ENCODE measurements at places on chromosomes 7 and 10.

- no peak for DNase-seq
These were observed 20.4 kb downstream of the PTPRN2 start for GRCh38 chr7:158567153-158567603.

GRCh38 chr10:122304054-122304579 is 33.0 kb downstream of the BTBD16 start:
- no peak for DNase-seq

GRCh38 chr10:112960151-112960681 is 10.2 kb downstream of the TCF7L2 start:
- no peak for DNase-seq

- no peak for DNase-seq
These were observed 86.4 kb upstream of the SAMD8 start for GRCh38 chr10:75024971-75025523.

DNA sequence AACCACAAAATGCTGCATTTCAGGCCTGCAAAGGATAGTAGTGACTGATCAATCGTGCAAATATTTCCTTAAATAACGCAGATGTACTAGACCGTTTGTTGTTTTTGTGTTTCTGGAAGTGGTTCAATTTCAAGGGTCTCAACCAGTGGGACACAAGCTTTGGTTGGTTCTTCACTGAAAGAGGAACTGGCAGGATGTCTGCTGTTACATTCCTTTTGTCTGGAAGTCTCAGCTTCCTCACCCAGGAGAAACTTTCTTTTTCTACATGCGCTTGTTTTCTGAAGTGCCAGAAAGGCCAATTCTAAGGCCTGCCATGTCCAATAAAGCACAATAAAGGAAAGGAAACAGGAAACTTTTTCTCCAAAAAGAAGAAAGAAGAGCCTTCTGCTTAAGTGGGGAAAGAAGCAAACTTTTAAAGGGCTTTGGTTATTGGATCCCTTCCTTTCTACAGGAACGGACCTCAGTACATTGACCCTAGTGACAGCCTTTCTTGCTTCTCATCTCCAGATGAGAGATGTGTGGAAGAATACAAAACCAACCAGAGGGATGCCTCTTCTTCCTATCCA is 4.1 kb downstream of the DKK1 start:
- no peak for DNase-seq

- DNase-seq: peak; percentile 24
These were observed 51.8 kb upstream of the MRLN start for GRCh38 chr10:59805014-59805413.

GRCh38 chr7:128157906-128158305 is 83.2 kb upstream of the LEP start:
- no peak for DNase-seq

DNA sequence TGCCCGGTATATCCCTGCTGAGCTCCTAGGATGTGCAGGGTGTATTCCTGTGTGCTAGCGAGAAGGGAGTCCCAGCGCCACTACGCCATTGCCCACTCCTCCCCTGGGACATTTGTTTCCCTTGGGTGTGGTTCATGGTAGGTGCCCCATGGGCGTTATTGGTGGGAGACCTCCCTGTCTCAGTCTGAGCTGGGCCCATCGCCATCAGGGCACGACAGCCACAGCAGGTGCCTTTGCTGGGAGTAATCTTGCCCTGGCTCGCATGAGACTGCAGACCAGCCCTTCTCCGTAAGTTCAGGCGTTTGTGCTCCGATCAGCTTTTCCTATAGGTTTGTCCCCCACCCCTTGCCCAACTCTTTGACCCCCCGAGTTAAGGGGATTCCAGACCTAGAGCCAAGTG is 137.3 kb upstream of the SH2B2 start:
- DNase-seq: no peak

DNA sequence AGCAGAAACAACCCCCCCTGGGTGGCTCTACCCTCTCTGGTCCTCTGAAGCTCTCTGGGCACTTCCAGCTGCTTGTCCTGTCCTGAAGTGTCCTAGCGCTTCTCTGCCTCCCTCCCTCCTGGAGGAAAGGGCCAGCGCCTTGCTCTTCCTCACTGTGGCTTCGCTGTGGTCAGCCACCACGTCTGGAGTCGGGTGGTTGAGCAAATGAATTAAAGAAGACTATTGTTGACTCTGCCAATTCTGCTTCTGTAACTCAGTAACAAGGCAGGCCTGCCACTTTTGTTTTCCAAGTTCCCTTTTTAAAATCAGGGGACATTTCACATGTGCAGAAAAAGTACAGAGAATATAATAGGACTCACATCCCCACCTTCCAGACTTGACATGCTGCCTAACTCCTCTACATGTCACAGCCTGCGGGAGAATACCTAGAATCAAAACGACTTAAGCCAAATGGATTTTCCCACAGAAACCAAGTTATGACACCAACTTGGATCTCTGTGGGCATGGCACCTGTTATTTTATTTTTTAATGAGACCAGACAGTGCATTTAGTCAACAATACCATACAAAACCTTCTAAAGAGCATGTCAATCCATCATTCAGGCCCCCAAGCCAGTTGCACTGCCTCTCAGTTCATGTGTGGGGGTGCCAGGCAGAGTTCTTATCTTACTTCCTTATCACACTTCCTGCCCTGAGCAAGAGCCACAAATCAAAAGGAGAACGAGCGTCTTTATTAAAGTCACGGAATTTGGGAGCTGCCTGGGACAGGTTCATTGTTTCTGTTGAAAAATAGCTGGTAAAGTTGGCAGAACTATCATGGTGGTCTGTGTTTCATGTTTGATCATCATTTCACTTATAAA is 6.8 kb downstream of the FFAR4 start:
- DNase-seq: no peak

DNA sequence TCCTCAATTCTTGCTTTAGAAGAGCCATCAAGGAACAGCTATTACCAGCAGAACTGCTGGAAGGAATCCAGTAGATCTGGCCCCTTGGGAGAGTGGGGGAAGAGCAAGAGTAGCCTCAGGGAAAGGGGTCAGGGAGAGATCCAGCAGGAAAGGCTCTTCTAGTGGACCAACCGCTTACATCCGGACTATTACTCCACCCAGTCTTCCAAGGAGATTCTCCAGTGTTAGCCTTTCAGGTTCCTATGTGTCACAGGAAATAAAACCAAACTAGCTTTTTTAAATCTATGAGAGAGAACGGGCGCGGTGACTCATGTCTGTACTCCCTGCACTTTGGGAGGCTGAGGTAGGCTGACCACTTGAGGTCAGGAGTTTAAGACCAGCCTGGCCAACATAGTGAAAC is 34.3 kb downstream of the TET1 start:
- no peak for DNase-seq

DNA sequence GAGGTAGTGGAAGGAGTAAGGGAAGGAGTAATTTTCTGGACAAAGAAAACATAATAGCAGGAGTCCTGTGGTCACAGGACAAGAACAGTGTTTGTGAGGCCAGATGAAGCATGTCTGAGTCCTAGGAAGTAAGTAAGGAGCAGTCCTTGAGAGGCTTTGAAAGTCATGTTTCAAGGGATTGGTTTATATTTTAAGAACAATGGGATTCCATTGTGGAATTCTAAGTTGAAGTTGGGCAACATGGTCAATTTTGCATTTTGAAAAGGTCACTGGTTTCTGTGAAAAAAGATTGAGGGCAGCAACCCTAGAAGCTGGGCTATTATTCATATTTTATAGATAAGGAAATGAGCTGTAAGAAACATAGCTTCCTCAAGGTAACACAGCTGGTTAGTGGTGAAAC is 10.8 kb upstream of the SLC25A28 start:
- no peak for DNase-seq

GRCh38 chr7:151086802-151087244 is 548 bp downstream of the AGAP3 start:
- peak; percentile 38 for DNase-seq

GRCh38 chr7:67512481-67512880 is 515.8 kb downstream of the TYW1 start:
- no peak for DNase-seq

DNA sequence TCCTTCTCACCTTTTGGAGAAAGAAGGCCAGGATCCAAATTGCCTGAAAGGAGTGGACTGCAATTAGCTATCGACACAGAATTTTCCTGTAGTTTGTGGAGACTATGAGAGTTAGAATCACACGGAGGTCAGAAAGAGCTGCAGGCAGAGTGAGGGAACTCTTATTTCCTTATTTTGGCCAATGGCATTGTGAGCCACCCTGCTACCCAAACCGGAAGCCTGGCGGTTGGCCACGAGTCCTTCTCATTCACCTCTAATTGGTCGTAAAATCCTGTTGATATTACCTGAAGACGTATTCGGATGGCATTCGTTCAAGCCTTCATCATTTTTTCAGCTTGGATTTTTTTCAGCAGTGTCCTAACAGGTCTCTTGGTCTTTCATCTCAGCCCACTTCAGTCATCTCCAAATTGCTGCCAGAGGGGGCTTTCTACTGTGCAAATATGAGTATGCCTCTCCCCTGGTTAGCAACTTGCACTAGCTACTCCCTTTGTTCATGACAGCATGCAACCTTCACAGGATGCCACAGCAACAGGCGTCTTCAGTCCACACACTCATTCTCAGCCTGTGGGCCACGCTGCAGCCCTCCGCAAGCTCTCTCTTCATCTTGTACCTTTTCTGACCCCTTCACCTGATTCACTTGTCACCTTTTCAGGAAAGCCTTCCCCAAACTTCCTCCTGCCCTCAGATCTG is 66.9 kb downstream of the GATA3 start:
- no peak for DNase-seq

- DNase-seq: no peak
These were observed 329.4 kb upstream of the ZNF32 start for GRCh38 chr10:43978091-43978490.

- no peak for DNase-seq
These were observed 280.6 kb downstream of the GFRA1 start for GRCh38 chr10:115992236-115992986.

- no peak for DNase-seq
These were observed 27.5 kb downstream of the PVRIG start for GRCh38 chr7:100247152-100247757.

DNA sequence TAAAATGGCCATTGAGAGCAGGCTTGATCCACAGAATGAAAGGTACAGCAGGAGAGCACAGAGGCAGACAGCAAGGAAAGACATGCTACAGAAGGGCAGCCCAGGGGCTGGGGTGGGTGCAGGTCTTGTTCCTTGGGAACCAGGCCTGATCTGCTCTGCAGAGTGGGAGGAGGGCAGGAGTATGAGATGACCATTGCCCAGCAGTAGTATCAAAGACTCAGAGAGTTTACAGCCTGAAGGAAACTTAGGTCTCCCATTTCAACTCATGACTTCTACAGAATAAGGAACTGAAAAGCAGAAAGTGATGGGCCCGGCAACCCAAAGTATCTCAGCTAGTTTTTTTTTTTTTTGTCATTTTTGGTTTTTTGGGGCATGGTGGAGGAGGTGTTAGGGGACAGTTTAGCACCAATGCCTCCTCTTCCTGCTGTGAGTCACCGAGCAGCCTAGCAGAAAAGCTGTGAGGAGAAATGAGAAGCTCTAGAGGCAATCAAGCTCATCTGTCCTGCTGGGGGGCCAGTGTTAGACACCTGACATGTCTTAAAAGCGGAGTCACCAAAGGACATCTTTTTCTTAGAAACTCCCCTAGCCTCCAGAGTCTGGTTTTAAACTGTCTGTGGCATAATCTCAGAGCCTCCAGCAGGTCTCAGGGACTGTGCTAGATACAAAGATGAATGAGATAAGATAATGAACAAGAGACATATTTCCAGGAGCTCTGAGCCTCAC is 34.3 kb upstream of the HERPUD2 start:
- DNase-seq: peak; percentile 17

- DNase-seq: no peak
These were observed 546 bp upstream of the HOXA3 start for GRCh38 chr7:27152816-27153442.

DNA sequence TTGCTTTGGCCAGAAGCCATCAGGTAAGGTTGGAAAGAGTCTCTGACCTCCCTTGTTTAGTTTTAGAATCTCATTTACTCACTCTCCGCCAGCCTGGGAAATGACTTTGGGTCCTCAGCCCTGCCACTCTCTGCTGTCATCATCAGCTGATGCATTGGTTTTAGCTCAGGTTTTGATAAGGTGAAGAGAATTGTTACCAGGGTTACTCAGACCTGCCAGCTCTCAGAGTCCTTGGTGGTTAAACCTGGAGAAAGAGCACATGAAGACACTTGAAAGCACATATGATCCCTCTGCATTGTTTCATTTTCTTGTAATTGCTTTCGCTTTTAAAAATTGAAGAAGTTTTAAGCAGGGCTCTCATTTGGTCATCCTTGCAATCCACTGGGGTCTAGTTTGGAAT is 4.0 kb upstream of the CROT start:
- no peak for DNase-seq

GRCh38 chr7:151518105-151518946 is 1.4 kb downstream of the RHEB start:
- DNase-seq: peak; percentile 70

DNA sequence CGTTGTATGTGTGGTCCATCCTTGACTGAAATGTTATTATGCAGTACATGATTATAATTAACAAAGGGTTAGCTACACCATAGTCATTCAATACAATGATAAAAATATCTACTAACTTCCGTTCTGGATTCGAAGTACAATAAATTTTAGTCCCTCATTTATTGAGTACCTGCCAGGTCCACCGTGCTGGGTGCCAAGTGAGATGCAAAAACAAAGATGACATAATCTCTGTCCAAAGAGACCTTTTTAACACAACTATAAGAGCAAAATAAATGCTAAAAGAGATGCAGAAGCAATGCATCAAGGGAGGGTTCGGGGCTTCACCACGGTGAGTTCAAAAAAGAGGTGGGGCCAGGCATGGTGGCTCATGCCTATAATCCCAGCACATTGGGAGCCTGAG is 33.1 kb downstream of the LAMB1 start:
- DNase-seq: no peak

GRCh38 chr7:87316097-87316700 is 29.3 kb upstream of the CROT start:
- DNase-seq: no peak

DNA sequence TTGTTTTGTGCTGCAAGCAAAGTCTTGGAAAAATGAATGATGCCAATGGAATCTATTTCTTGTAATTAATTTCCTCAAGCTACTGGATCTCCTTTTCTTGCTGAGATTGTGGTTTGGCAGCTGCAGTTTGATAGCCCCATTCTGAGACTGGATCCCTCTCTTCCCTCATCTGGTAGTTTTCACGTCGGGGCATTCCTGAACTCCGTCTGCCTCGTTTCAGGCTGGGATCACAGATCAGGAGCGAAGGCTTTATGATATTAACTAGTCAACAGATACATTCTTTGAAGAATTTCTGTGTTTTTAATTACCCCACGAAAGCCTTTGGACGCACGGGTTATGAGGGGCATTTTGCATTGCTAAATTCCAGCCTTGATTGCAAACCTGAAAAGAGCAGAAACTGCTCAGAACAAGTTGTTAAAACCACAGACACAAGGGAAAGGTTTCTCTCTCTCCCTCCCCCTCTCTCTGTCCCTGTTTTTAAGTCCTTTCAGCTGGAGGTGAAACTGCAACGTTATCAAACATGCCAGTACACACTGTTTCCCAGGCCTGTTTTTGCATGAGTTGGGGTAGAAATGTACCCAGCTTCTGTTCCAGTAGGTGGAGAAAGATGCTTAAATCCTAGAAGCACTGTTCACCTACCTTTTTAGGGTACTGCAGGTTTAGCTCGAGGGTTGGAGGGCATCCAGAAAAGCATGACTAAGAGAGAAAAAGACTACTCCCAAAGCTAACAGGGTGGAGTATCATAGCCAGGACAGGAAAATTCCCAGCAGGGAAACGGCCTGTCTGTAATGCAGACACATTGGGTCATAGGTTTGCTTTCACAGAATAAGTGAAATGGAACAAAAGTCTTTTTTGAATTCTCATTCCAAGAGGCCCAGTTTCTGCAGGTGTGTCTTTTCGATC is 124.3 kb downstream of the CUX1 start:
- no peak for DNase-seq

All from stimulated activated CD4-positive, alpha-beta T cell treated with anti-CD3 and anti-CD28 coated beads, Interleukin-1b, Interleukin-23, amount 100 ng/mL, for 48 hours (primary cell).